ENCODE measurements at places on chromosomes 7 and 10. TPM values are rescaled to one million over a fixed set of nuclear protein-coding genes. Genes with fewer than 3 reads are reported as not detected.

Gene ERVW-1
- not detected for total RNA-seq

Gene INA
- 20.9 TPM for total RNA-seq

Gene ITGA8
- not detected for total RNA-seq

DNA sequence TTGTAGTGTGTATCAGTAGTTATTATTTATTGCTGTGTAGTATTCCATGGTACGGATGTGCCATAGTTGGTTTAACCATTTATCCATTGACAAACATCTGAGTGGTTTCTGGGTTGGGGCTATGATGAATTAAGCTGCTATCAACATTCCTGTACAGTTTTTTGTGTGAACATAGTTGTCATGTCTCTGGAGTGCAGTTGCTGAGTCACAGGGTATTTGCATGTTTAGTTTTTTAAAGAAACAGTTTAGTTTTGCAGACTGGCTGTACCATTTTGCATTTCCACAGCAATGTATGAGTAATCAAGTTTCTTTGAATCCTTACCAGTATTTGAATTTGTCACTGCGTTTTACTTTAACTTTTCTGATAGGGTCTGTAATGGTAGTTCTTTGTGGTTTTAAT lies 516.7 kb upstream of the CELF2 start:
- no peaks in the 10 kb centered on the region for H3K27me3 ChIP-seq
- H3K4me1 ChIP-seq = no peaks in the 10 kb centered on the region
- no peak overlapping the region for H3K27ac ChIP-seq
- H3K4me3 ChIP-seq = no peak overlapping the region
- DNase-seq = no peak
- H3K36me3 ChIP-seq = no peaks in the 10 kb centered on the region

GRCh38 chr7:44110719-44111635 lies 6.8 kb downstream of the AEBP1 start:
- peaks cover under 1% of the 10 kb centered on the region for H3K36me3 ChIP-seq
- H3K4me3 ChIP-seq = no peak overlapping the region
- H3K27me3 ChIP-seq = no peaks in the 10 kb centered on the region
- no peaks in the 10 kb centered on the region for H3K4me1 ChIP-seq
- no peak for DNase-seq

- no peaks in the 10 kb centered on the region for H3K4me1 ChIP-seq
- H3K4me3 ChIP-seq = no peak overlapping the region
- H3K27me3 ChIP-seq = no peaks in the 10 kb centered on the region
- DNase-seq = no peak
These were observed 30.1 kb downstream of the OSBPL3 start for GRCh38 chr7:24949884-24950283.

- no peak for DNase-seq
- no peak overlapping the region for H3K27ac ChIP-seq
- no peak overlapping the region for H3K4me3 ChIP-seq
- H3K4me1 ChIP-seq = no peaks in the 10 kb centered on the region
- no peaks in the 10 kb centered on the region for H3K27me3 ChIP-seq
These were observed 739.6 kb downstream of the CCSER2 start for GRCh38 chr10:85067955-85068354.

DNA sequence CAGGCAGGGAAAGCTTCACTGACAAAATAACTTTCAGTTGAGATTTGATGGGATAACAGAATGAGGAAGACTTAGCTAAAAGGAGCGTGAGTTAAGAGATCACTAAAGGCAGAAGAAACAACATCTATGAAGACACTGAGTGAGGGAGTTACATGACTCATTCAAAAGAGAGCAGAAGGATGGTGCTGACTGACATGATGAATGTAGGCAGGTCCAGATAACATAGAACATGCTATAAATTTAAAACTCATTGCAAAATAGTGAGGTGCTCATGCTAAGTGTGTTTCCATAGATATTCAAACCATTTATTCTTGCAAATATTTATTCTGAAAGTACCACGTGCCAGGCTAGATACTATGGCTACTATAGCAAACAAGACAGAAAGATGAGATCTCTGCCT lies 116.4 kb upstream of the DGKB start:
- no peaks in the 10 kb centered on the region for H3K4me1 ChIP-seq
- H3K36me3 ChIP-seq = no peaks in the 10 kb centered on the region
- DNase-seq = no peak
- no peak overlapping the region for H3K27ac ChIP-seq

DNA sequence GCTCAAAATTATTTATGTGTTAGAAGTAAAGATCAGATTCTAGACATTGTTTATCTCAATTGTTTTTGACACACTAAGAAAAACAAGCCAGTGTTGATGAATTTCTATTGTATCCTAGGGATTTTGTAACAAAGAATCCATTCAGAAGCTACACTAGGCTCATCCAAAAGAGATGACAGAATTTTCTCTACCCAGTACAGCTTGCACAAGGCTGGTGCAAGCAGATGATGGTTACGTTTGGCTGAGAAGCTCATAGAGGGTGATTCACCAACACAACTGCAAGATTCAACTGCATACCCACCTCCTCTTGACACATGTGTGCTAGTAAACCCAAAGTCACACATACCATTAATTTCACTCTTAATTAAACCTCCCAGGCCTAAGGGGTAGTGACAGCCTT lies 20.8 kb downstream of the GRM3 start:
- no peaks in the 10 kb centered on the region for H3K27me3 ChIP-seq
- H3K4me1 ChIP-seq = no peaks in the 10 kb centered on the region
- DNase-seq = no peak
- H3K27ac ChIP-seq = no peak overlapping the region

GRCh38 chr7:19242246-19242645 lies 97.0 kb upstream of the FERD3L start:
- H3K4me3 ChIP-seq = no peak overlapping the region
- H3K27ac ChIP-seq = no peak overlapping the region
- H3K36me3 ChIP-seq = no peaks in the 10 kb centered on the region
- DNase-seq = no peak
- H3K27me3 ChIP-seq = no peaks in the 10 kb centered on the region

DNA sequence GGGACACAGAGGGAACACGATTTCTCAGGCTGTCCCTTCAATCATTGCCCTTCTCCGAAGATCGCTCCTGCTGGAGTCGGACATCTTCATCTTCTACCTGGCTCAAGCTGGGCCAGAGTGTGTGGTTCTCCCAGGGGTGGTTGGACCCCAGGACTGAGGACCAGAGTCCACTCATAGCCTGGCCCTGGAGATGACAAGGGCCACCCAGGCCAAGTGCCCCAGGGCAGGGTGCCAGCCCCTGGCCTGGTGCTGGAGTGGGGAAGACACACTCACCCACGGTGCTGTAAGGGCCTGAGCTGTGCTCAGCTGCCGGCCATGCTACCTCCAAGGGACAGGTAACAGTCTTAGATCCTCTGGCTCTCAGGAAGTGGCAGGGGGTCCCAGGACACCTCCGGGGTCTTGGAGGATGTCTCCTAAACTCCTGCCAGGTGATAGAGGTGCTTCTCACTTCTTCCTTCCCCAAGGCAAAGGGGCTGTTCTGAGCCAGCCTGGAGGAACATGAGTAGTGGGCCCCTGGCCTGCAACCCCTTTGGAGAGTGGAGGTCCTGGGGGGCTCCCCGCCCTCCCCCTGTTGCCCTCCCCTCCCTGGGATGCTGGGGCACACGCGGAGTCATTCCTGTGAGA lies 23.3 kb downstream of the TBATA start:
- H3K27me3 ChIP-seq = no peaks in the 10 kb centered on the region
- H3K27ac ChIP-seq = no peak overlapping the region
- no peaks in the 10 kb centered on the region for H3K36me3 ChIP-seq
- peaks cover 19% of the 10 kb centered on the region for H3K4me1 ChIP-seq
